ENCODE measurements at places on chromosomes 5 and 9.

DNA sequence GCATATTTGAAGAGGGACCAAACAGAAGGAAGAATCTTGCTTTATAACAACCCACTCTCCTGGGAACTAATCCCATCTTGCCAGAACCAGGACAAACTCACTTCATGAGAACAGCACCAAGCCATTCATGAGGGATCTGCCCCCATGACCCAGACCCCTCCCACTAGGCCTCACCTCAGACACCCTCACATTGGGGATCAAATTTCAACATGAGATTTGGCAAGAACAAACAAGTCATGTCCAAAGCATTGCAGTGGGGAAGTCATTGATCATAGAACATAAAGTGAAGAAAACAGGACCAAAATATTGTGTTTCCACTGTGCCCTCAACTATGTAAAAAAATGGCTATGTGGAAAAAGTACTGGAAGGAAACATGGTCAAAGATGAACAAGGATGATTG, 43.9 kb downstream of the MAP1B start:
- no peak for DNase-seq

GRCh38 chr5:123756318-123756665, 244.3 kb downstream of the CSNK1G3 start:
- no peak for DNase-seq

DNA sequence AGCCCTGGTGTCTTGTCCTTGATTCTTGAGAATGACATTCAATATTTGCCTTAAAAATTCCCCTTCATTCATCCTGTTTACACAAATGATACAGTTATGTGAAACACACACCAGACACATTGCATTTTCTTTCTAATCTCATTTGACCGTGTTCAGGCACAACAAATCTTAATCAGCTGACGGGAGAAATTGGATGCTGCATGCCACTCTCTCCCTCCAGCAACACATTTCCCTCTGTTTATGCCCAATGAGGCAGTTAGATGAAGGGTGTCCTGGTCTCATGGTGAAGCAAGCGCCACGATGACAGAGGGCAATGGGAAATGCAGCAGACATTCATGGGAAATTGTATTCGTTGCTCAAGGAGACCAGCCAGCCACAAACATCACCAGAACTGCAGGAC, 3.2 kb upstream of the FGF1 start:
- DNase-seq, result no peak

GRCh38 chr5:172599204-172599567, 41.9 kb upstream of the NEURL1B start:
- DNase-seq, result no peak

DNA sequence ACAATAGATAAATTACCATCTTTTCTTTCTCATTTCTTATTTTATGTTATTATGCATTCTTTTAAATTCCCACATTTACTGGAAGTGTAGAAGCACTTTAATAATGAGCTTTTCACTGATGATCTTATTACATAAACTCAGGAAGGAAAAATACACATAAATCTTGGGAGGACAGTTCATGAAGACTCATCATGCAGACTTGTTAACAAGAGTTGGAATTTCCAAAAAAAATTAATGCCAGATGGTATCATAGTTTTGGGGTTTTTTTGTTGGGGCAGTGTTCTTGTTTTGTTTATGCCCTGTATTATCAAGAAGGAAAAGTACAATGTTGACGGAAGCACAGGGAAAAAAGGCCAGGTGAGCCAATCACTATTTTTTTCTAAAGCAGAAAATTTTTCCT, 35.1 kb downstream of the CEMIP2 start:
- no peak for DNase-seq

GRCh38 chr9:126607731-126608130, 6.0 kb upstream of the LMX1B start:
- no peak for DNase-seq

GRCh38 chr5:58294598-58295305, 165.1 kb downstream of the PLK2 start:
- peak; percentile 3 for DNase-seq

DNA sequence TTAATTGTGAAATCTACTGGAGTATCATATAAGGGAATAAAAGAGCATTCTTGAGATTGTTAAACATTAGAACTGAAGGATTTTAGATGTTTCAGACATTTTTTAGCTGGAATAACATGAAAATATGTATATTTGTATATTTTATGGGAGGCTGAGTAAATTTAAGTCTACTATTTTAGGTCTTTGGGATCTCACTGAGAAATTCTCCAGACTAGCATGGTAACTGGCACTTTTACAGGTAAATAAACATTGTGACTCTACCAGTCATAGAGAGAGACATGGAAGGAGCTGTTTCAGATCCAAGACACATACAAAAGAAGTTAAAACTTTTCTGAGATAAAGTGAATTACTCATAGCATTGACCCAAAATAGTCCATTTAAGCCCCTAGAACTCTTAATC, 59.4 kb downstream of the NDUFAF2 start:
- no peak for DNase-seq

DNA sequence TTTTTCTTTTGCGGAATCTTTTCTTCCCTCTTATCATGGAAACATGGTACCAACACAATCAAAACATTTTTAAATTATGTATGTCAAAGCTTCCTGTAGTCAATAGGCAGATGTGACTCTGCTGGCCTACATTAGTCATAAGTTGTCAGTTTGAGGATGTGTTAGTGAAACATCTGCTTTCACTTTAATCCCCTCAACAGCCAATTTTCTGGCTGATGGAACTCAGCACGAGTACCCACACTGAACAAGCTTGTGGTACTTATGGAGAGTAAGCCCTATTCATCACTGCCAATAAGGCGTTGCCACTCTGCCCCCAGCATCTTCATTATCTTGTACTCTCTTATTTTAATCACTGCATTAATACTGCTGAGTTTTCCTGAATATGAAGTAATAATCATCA, 1034.4 kb downstream of the CDH9 start:
- no peak for DNase-seq

All from kidney glomerular epithelial cell (primary cell).